ENCODE measurements at places on chromosomes 7 and 10.
A peak's percentile ranks its signal among the peaks of the same experiment; 100 is the strongest.

- H3K4me3 ChIP-seq = no peak overlapping the region
- no peak for DNase-seq
- no peaks in the 10 kb centered on the region for H3K4me1 ChIP-seq
These were observed 9.2 kb downstream of the AQP1 start for GRCh38 chr7:30920584-30921539.

- peaks cover 46% of the 10 kb centered on the region for H3K27me3 ChIP-seq
- no peak overlapping the region for H3K27ac ChIP-seq
- DNase-seq = no peak
- no peak overlapping the region for H3K4me3 ChIP-seq
These were observed 2.9 kb downstream of the MACROH2A2 start for GRCh38 chr10:70055550-70055949.

DNA sequence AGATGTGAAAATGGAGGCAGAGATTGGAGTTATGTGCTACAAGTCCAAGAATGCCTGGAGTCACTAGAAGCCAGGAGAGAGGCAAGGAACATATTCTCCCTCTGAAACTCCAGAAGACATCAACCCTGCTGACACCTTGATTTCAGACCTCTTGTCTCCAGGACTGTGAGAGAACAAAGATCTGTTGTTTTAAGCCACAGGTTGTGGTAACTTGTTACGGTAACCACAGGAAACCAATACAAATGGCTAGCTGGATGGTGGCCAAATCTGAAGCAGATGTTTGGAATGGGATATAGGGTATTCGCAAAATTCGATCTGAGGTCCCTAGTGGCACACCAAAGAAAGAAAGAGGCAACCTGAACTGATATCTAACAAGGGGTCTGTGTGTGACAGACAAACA is 129.0 kb downstream of the HERPUD2 start:
- no peak overlapping the region for H3K27ac ChIP-seq
- peaks cover 2% of the 10 kb centered on the region for H3K4me1 ChIP-seq
- no peak for DNase-seq

DNA sequence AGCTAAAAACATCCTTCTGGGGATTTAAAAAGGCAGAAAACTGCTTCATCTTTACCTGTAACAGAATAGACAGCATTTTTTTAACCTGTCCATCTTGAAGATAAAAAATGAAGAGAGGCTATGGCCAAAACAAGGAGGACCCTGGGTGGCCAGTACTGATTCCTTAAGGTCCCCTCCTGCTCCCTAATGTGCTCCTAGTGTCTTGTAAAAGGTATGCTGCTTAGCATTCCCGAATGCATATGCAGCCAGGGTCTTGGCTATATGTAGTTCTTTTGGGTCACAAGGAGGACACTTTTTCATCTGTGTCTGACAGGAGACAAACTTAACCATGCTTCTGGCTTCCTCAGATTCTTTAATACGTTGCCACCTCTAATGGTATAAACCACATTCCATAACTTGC is 93.9 kb upstream of the SLC13A1 start:
- H3K36me3 ChIP-seq = no peaks in the 10 kb centered on the region
- H3K4me3 ChIP-seq = no peak overlapping the region
- H3K27ac ChIP-seq = no peak overlapping the region
- no peaks in the 10 kb centered on the region for H3K27me3 ChIP-seq
- no peak for DNase-seq

DNA sequence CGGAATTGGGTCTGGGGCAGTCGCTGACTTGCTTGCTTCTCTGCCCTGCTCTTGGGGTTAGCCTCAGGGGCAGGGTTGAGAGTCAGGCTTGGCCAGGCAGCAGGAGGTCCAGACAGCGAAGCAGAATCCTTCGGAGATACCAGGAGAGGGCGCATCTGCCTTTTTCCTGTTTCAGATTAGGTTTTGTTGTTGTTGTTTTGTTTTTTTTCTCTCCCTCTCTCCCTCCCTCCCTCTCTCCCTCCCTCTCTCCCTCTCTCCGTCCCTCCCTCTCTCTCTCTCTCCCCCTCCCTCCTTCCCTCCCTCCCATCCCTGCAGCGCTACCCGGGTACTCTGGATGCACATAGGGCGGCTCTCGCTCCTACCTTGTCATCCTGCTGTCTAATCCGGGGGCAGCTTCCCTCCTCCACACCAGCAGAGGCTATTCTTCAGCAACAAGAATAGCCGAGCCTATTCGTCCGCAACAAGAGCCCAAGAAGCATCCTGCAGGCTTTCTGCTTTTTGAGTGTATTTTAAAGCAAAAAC is 758 bp upstream of the OPTN start:
- H3K27me3 ChIP-seq = no peaks in the 10 kb centered on the region
- peak; percentile 30 for DNase-seq
- H3K36me3 ChIP-seq = no peaks in the 10 kb centered on the region
- peak overlapping the region; percentile 87 for H3K27ac ChIP-seq

GRCh38 chr10:77231884-77232610 is 405.6 kb downstream of the KCNMA1 start:
- H3K27ac ChIP-seq = peak overlapping the region; percentile 75
- H3K4me1 ChIP-seq = peaks cover 6% of the 10 kb centered on the region
- peak overlapping the region; percentile 42 for H3K4me3 ChIP-seq

DNA sequence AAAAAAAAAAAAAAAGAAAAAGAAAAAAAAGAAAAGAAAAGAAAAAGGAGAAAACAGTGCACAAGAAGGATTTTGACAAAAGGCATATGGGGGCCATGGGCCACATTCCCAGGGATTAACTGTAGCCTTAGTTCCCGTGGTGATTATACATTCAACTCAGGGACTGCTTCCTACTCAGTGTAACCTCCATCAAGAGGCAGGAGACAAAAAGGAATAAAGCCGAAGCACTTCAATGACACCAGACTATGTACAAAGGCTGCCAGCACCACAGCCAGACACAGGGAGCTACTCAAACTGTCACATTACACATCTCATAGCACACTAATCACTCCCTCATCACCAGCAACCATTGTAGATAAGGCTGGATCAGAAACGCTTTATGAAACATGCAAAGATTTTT is 5.1 kb upstream of the PMPCB start:
- no peak for DNase-seq
- peaks cover 13% of the 10 kb centered on the region for H3K4me1 ChIP-seq
- H3K36me3 ChIP-seq = peaks cover 5% of the 10 kb centered on the region
- peaks cover 16% of the 10 kb centered on the region for H3K27me3 ChIP-seq
- H3K4me3 ChIP-seq = no peak overlapping the region
- H3K27ac ChIP-seq = no peak overlapping the region

GRCh38 chr10:131943021-131943814 is 38.5 kb downstream of the BNIP3 start:
- peaks cover 6% of the 10 kb centered on the region for H3K4me1 ChIP-seq
- H3K27ac ChIP-seq = no peak overlapping the region
- peaks cover 47% of the 10 kb centered on the region for H3K36me3 ChIP-seq
- DNase-seq = no peak

DNA sequence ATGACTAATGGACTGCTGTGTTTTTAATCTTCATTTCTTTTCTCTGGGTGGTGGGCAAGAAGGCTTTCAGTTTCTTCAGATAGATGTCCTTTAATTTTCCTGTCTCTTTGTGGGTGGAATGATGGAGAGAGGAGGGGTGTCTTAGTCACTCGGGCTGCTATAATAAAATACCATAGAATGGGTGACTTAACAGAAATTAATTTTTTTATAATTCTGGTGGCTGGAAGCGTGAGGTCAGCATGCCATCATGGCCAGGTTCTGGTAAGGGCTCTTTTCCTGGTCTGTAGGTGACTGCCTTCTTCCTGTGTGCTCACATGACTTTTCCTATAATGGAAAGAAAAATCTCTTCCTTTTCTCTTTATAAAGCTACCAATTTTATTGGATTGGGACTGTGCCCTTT is 6.3 kb downstream of the RSBN1L start:
- no peak for DNase-seq
- peak overlapping the region; percentile 38 for H3K27ac ChIP-seq
- no peak overlapping the region for H3K4me3 ChIP-seq
- H3K27me3 ChIP-seq = no peaks in the 10 kb centered on the region

GRCh38 chr7:157189405-157189804 is 50.7 kb downstream of the UBE3C start:
- DNase-seq = no peak
- no peak overlapping the region for H3K4me3 ChIP-seq
- no peak overlapping the region for H3K27ac ChIP-seq
- no peaks in the 10 kb centered on the region for H3K4me1 ChIP-seq

- H3K36me3 ChIP-seq = no peaks in the 10 kb centered on the region
- H3K4me1 ChIP-seq = no peaks in the 10 kb centered on the region
- no peak overlapping the region for H3K27ac ChIP-seq
- H3K27me3 ChIP-seq = peaks cover 17% of the 10 kb centered on the region
- no peak overlapping the region for H3K4me3 ChIP-seq
- no peak for DNase-seq
These were observed 8.0 kb downstream of the FRMPD2 start for GRCh38 chr10:48266528-48266927.

- H3K36me3 ChIP-seq = no peaks in the 10 kb centered on the region
- H3K4me3 ChIP-seq = no peak overlapping the region
- no peaks in the 10 kb centered on the region for H3K27me3 ChIP-seq
- no peak overlapping the region for H3K27ac ChIP-seq
- no peak for DNase-seq
- no peaks in the 10 kb centered on the region for H3K4me1 ChIP-seq
These were observed 18.8 kb downstream of the CHAT start for GRCh38 chr10:49632406-49633317.

DNA sequence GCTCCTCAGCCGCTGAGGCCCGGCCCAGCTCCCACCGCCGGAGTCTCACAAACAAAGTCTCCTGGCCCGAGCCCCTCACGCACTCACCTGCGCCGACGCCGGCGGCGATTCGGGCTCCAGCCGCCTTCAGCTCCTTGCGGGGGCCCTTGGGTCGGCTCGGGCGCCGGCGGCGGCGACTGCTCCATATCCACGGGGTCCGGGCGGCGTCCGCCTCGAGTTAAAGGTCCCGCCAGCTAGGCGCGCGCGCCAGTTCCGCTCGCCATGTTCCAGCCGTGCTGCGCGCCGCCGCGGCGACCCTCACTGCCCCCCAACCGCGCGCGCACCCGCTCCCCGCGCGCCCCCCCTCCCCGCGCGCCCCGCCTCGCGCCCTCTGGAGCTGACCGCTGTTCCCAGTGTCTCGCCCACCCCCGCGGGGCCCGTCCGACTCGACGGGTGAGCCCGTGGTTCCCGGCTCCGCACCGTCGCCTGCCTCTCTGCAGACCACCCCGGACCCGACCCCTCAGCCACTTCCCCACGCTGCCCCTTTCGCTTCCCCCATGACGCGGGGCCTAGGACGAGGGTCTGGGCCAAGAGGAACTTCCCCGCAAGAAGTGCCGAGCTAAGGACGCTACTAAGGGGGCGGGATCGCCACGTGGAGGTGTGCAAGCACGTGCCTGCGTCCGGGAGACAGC is 396.1 kb downstream of the ZNF33B start:
- no peak overlapping the region for H3K27ac ChIP-seq
- no peak overlapping the region for H3K4me3 ChIP-seq
- no peak for DNase-seq
- peaks cover 2% of the 10 kb centered on the region for H3K4me1 ChIP-seq

DNA sequence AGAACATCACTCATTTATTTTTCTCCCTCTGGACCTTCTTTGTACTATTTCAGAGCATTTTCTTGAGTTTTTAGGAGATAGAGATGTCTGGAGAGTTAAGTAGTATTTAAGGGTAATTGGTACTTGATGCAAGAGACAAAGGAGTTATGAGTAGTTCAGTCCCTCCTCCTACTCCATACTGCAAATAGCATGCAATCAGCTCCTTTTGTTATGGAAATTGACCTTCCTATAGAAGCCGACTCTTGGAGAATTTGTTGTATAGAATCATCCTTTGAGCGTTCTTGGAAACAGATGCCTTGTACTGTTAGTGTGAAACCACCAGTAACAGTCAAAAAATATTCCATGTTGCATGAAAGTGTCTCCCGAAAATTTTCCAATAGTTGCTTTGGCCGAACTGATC is 428.2 kb upstream of the GALNT17 start:
- no peak for DNase-seq
- no peak overlapping the region for H3K4me3 ChIP-seq
- no peaks in the 10 kb centered on the region for H3K27me3 ChIP-seq
- no peak overlapping the region for H3K27ac ChIP-seq
- H3K36me3 ChIP-seq = no peaks in the 10 kb centered on the region
- H3K4me1 ChIP-seq = peaks cover 4% of the 10 kb centered on the region

DNA sequence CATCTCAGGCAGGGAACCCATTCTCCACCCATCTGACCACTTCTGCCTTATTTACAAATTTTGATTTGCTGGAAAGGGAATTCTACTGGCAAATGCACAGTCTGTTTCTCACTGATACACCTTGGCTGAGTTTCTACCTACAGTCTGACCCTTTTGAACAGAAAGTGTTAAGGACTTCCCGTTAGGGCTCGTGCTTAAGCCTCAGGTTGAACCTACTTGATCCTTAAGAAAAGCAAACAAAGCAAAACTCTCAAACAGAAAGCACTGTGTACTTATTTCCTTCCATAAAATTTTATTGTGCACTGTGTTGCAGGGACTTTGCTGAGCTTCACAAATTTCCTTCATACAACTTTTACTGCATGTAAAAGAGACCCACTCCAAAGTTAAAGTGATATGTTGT is 367.8 kb downstream of the NRG3 start:
- no peak overlapping the region for H3K27ac ChIP-seq
- no peak for DNase-seq
- no peaks in the 10 kb centered on the region for H3K27me3 ChIP-seq

DNA sequence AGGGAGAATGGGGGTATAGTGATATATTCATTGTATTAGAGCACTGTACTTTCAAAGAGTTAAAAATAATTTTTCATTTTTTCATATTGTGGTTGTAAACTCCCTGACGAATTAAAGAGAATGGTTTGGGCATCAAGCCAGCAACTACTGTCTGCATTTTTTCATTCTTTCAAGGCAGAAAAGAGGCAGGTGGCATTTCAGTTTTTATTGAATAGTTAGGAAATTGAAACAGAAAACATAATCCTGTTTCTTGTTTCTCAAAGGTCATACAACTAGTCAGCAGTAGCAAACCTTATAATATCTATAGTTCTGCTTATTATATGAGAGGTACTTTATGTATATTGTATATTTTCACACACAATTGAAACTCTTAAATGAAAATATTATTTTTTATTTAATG is 303.9 kb upstream of the KCND2 start:
- no peaks in the 10 kb centered on the region for H3K27me3 ChIP-seq
- no peak overlapping the region for H3K27ac ChIP-seq
- no peak for DNase-seq
- H3K36me3 ChIP-seq = no peaks in the 10 kb centered on the region

GRCh38 chr7:12328888-12329770 is 74.5 kb downstream of the VWDE start:
- H3K27ac ChIP-seq = no peak overlapping the region
- DNase-seq = no peak
- no peaks in the 10 kb centered on the region for H3K27me3 ChIP-seq
- no peaks in the 10 kb centered on the region for H3K4me1 ChIP-seq
- H3K36me3 ChIP-seq = no peaks in the 10 kb centered on the region

- peaks cover 17% of the 10 kb centered on the region for H3K36me3 ChIP-seq
- no peak overlapping the region for H3K27ac ChIP-seq
- DNase-seq = no peak
- peaks cover 5% of the 10 kb centered on the region for H3K4me1 ChIP-seq
- no peak overlapping the region for H3K4me3 ChIP-seq
- no peaks in the 10 kb centered on the region for H3K27me3 ChIP-seq
These were observed 158.8 kb downstream of the SKAP2 start for GRCh38 chr7:26705567-26705966.
